ENCODE measurements at places on chromosomes 2 and 18. TPM values are rescaled to one million over a fixed set of nuclear protein-coding genes. Genes with fewer than 3 reads are reported as not detected.

CNGA3 gene
- not detected for total RNA-seq

IGFBP5 gene
- 2.5 TPM for total RNA-seq

ACTR2 gene
- 239 TPM for total RNA-seq

CIB4 gene
- not detected for total RNA-seq

DSG1 gene
- 0.09 TPM for total RNA-seq

MAL gene
- not detected for total RNA-seq

ESPNL gene
- total RNA-seq, result 0.04 TPM

FAP gene
- not detected for total RNA-seq

FZD7 gene
- 1.9 TPM for total RNA-seq

- no peak for DNase-seq
Measured at GRCh38 chr2:225400546-225401400, 1.3 kb downstream of the NYAP2 start.

GRCh38 chr18:74652392-74652988 is 54.8 kb downstream of the ZNF407 start:
- DNase-seq, result peak; percentile 12

- no peak for DNase-seq
Measured at GRCh38 chr18:34225218-34225553, 473 bp upstream of the NOL4 start.

DNA sequence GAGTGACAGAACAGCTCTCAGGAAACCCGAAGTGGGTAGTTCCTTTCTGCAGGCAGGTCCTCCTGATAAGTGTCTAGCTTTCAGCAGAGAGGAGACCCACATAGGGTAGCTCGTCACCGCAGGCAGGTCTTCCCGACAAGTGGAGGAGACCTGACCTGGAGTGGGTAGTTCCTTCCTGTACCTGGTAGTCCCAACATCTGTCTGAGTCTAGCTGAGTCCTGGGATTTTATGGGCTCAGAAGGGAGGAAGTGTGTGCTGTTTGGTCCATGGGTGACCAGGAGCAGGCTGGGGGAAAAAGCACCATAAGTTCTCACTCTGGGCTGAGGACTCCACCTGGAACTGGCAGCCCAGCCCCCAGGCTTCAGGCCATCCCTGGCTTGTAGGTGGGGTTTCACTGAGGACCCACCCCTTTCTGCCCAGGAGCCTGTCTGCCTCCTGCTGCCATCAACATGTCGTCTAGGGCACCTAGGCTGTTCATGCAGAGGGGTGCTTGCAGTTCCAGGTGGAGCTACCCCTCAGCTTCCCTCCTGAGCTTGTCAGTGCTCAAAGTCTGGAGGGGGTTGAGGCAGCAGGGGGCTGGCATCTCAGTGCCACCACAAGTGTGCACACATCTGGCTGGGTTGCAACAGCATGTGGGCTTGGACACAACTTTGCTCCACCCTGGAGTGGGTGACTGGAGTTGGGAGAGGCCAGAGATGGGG is 9.4 kb downstream of the DYSF start:
- DNase-seq, result no peak

DNA sequence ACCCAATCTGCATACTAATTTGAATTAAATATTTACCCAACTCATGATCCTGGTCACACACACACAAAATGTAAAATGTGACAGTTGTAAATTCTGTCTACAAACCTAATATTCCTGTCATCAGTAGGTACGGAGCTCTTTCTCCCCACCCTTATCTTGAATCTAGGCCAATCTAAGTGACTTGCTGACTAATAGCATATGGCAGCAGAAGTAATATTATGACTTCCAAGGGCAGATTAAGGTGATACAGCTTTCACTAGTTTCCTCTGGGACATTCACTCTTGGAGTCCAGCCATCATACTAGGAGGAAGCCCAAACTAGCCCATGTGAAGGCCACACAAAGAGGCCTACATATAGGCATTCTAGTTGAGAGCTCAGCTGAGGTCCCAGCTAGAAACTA is 89.4 kb downstream of the TMEM131 start:
- DNase-seq, result no peak

DNA sequence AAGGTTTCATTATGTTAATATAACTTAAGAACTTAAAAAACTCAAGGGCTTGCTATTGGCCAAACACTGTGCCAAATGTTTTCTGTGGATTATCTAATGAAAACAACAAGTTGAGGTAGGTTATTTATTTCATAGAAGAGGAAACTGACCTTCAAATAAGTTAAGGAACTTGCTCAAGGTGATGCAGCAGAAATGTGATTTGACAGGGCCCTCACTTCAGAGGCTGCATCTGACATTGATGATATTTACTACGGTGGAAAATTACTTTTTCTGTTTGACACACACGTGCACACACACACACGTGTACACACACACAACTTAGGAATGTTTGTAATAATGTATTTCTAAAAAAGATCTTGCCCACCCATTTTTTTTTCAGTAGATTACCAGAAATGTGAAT is 137.2 kb upstream of the CXCR4 start:
- no peak for DNase-seq

- peak; percentile 83 for DNase-seq
Measured at GRCh38 chr2:60674524-60675165, 81.4 kb upstream of the PAPOLG start.

GRCh38 chr2:237327175-237327950 is 86.6 kb downstream of the COL6A3 start:
- no peak for DNase-seq

GRCh38 chr2:216991563-216991962 is 131.7 kb upstream of the TNP1 start:
- DNase-seq, result no peak

DNA sequence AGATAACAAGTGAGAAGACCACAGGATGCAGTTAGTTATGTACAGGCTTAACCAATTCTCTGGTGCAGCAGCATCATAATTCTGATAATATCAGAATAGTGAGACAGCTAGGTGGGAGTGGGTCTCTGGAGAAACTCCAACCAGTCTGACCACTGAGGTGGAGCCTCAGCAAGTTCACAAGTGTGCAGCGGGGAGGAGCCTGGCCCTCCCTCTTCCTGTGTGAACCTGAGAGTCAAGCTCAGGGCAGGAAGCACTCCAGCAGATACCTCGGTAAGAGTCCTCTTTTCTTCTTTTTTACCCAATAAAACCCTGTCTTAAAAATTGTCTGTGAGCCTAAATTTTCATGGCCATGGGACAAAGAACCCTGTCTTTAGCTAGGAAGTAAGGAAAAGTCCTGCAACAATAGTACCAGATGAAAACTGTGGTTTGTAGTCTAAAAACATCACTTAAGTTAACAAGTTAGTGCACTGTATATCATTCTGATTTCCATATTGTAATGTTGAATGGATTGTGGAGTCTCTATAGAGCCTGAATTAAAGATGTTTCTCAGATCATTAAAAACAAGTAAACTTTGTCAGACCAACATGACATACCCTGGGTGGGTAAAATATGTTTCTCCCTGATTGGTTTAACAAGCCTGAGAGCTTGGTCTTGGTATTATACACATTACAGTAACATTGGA is 370.8 kb downstream of the TMEM182 start:
- no peak for DNase-seq

- peak; percentile 31 for DNase-seq
Measured at GRCh38 chr2:120308038-120308910, 37.7 kb upstream of the INHBB start.

DNA sequence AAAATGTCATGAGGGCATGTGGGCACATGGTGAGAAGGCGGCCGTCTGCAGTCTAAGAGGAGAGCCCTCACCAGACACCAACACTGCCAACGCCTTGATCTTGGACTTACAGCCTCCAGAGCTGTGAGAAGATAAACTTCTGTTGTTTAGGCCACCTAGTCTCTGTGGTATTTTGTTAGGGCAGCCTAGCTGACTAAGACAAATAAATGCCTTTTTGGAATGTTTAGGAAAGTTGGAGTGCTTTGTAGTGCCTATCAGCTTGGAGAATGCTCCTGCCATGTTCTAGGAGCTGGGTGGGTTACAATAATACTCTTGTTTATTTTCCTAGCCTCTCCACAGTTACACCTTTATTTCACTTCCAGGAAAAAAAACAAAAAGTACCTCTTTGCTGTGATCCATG is 92.0 kb downstream of the SPP2 start:
- no peak for DNase-seq

GRCh38 chr2:6973895-6974545 is 56.8 kb downstream of the RNF144A start:
- no peak for DNase-seq

- DNase-seq, result no peak
Measured at GRCh38 chr18:37967261-37967660, 401.7 kb upstream of the CELF4 start.

DNA sequence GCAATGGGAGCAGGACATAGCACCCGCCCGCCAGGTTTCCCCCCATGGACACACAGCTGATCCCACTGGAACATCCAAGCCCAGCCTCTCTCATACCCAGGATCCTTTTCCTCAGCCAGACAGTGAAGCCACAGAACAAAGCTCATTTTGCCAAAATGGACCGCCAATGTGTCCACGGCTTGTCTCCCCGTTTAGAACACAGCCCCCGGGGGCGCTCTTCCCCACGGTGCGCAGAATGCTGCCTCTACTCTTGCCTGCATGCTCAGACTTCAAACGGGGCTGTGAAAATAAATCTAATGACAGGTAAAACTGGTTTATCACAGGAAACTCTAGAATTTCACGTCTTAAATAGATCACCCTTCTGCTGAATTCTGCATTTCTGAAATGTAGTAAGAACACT is 548.5 kb upstream of the ID2 start:
- DNase-seq, result no peak

GRCh38 chr18:79989195-79989497 is 783 bp upstream of the TXNL4A start:
- DNase-seq, result no peak

DNA sequence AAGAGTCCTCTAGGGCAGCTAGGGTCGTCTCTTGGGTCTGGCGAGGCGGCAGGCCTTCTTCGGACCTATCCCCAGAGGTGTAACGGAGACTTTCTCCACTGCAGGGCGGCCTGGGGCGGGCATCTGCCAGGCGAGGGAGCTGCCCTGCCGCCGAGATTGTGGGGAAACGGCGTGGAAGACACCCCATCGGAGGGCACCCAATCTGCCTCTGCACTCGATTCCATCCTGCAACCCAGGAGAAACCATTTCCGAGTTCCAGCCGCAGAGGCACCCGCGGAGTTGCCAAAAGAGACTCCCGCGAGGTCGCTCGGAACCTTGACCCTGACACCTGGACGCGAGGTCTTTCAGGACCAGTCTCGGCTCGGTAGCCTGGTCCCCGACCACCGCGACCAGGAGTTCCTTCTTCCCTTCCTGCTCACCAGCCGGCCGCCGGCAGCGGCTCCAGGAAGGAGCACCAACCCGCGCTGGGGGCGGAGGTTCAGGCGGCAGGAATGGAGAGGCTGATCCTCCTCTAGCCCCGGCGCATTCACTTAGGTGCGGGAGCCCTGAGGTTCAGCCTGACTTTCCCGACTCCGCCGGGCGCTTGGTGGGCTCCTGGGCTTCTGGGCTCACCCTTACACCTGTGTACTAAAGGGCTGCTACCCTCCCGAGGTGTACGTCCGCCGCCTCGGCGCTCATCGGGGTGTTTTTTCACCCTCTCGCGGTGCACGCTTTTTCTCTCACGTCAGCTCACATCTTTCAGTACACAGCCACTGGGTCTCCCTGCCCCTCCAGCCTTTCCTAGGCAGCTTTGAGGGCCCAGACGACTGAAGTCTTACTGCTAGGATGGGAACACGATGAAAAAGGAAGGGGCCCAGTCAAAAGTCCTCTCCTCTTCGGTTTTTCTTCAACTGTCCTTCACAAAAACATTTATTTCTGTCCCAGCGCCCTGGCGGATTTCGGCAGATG is 8.1 kb downstream of the SIX2 start:
- no peak for DNase-seq

GRCh38 chr2:119289093-119289492 is 65.5 kb downstream of the STEAP3 start:
- no peak for DNase-seq

DNA sequence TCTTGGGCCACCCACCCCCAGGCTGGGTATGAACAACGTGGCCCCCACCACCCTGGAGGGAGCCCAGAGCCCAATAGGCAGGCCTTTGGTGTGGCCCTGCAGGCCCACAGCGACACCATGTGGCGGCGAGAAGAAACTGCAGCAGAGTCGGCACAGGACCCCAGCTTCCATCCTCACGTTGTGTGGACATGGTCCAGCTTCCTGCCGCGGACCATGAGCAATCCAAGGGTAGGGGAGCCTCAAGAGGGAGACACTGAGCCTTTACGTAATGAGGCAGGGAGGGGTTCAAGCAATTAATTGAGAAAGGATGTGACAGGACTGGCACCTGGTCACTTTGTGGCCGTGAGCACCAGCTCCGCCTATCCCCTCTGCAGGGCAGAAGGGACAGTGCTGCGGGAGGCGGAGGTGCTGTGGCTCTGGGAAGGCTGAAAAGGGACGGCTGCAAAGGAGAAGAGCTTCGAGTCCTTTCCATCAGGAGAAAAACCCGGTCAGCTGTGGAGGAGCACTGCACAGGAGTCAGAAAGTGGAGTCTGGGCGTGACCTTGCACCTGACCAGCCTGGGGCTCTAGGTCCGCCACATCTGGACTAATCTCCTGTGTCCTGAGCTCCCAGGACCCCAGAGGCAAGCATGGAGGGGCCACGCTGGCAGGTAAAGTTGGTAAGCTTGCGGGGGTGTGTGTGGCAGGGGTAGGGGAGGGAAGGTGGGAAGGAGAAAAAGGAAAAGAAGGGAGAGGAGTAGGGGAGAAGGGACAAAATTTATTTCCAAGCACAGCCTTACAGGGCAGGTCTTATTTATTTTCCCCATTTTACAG is 44.9 kb downstream of the TMEM37 start:
- peak; percentile 80 for DNase-seq

DNA sequence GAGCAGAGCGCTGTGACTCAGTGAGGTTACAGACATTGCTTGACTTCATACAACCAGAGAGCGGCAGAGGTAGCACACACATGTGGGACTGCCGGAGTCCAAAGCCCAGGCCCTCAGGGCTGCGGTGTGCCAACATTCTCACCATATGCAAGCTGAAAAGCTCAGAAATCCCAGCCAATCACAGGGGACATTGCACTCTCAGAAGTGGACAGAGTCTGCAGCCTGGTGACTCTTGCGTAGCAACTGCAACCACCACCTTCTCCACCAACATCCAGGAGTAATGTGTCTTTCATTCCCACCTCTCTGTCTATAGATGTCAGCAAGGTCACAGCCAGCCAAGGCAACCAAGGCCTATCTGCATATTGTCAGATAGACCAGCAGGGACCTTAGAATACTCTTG is 158.1 kb downstream of the TTC32 start:
- DNase-seq, result no peak

GRCh38 chr18:50163505-50163904 is 31.4 kb downstream of the MYO5B start:
- no peak for DNase-seq

- DNase-seq, result no peak
Measured at GRCh38 chr2:14866736-14867352, 234.3 kb downstream of the LRATD1 start.

- DNase-seq, result no peak
Measured at GRCh38 chr2:10202131-10202665, 79.7 kb downstream of the RRM2 start.

- DNase-seq, result no peak
Measured at GRCh38 chr2:85245891-85246290, 81.9 kb downstream of the TGOLN2 start.

DNA sequence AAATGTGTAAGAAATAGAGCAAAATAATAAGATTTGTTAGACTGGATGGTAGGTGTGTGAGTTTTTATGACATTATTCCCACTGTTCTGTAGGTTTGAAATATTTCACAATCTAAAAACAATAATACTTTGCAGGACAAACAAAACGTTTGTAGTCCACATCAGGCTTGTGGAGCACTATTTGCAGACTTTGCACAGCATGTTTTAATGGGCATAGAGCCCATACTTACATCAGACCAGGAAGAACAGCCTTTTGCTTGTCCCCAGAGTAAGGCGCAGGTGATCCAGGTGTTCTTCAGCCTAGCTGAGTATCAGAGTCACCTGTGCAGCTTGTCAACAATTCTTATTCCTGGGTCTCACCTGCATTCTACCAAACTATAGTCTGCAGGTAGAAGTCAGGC is 9.1 kb upstream of the STK39 start:
- DNase-seq, result no peak
